Ecto neural progenitor cell (in vitro differentiated cells): ENCODE measurements at places on chromosomes 7 and 10.

DNA sequence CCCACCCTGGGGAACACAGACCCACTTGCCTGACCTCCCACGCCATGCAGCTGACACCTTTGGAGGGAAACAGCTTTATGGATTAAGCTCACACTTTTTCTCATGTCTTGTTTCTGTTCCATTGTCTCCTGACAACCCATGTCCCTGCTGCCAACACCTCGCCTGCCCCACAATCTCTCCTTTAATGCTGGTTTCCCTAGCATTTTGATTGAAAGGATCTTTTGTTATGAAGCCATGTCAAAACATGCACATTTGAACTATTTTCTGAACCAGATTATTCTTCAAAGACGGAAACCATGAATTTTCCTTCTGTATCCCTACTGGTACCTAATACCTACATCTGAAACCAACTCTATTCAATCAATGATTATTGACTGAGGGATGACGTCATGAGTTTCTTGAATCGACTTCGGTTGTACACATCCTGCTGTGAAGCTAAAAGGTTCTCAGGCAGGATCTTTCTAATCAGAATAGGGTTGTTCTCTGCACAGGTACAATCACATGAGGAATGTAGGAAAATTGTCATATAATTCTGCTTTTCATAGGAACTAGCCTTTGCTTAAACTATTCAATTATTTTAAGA, 106.2 kb upstream of the NEBL start:
- no peak for DNase-seq

GRCh38 chr7:140738280-140738679, 41.8 kb downstream of the NDUFB2 start:
- DNase-seq: no peak

- DNase-seq: no peak
These were observed 55.5 kb downstream of the PRR15 start for GRCh38 chr7:29619111-29619510.

DNA sequence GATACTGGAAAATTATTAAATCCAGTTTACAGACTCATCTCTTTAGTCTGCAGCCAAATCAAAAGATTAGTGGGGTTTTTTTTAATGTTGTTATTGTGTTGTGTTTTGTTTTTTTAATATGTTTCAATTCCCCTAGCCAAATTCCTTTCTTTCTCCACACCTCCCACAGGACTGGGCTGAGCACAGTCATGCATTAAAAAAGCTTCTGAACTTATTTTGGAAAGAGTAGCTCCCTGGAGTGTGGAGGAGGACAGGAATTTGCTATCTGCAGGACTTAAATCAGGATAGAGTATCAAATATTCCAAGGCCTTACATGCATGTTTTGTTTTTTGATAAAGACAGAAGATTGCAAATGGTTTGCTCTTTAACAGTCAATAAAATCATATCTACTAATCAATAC, 90.7 kb downstream of the GNAI1 start:
- no peak for DNase-seq

DNA sequence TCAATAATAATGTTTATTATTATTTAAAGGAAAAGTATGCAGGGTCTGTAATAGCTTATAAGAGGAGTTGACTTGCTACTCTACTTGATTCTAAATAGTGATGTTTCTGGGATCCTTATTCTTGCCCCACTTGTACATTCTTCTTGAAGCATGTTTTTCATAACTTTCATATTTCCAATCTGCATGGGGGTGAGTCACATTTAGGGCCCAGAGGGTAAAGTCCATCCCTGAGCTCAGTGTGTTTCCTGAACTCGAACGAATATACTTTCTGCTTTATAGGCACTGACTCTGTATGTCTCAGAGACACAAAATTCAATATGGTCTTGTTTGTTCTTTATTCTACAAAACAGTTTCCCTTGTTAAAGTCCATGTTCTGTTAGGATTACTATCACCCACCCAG, 61.0 kb upstream of the SMIM30 start:
- no peak for DNase-seq

GRCh38 chr7:23938937-23939552, 229.0 kb downstream of the STK31 start:
- DNase-seq: peak; percentile 56

GRCh38 chr10:127203067-127203466, 6.7 kb upstream of the INSYN2A start:
- no peak for DNase-seq
